ENCODE measurements at places on chromosomes 7 and 10.

DNA sequence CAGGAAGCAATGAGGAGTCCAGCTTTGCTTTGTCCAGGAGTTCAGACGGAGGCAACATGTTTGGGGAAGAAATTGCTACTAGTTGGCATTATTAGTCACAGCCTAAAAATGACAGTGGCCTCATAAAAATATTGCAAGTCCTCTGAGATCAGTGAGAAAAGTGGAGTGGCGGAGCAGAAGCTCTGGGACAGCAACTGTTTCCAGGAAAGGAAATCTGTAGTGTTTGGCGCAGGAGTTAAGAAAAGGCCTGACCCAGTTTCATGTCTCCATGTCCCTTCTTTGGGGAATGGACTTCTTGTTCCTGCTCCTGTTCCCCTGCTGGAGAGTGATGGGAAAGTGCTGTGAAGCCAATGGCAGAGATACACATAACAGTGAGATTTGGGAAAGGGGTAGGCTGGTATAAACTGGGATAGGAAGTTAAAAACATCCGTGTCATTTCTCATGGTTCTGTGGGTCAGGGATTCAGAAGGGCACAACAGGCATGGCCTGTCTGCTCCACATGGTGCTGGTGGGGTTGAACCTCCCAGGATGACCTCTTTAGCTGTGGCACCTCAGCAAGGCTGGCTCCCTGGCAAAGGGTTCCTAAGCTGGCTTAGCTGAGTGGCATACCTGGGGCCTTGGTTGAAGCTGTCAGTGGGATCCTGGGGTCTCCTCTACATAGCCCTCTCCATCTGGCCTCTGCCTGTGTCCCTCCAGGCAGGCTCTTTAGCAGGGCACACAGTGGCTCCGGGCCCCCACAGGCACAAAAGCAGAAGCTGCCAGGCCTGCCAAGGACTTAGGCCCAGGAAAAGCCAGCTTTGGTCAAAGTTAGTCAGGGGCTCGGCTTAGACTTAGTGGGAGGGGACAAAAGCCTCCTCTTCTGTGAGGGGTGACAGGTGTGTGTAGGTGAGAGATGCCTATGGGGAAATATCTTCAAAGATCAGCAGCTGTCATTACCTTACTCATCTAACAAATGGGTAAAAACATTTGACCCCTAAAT lies 77.7 kb downstream of the WDFY4 start:
- no peak for DNase-seq

DNA sequence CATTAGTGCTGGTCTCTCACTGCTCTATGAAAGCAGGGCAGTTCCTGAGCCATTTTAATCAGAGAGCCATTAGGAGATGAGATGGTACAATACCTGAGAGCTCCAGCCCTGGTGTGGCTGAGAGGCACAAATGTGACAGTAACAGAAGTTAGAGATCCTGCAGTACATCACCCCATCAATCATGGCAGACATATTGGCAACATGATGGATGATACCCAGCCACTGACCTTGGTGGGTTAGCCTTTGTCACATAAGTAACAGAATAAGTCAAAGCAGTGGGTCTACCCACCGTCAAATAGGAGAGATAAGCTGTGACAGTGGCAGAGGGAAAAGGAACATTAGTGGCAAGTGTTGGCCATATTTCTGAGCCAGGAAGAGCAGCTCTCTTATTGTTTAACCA lies 53.3 kb upstream of the NXPH1 start:
- DNase-seq: no peak

GRCh38 chr10:63798599-63799498 lies 277.6 kb downstream of the REEP3 start:
- DNase-seq: no peak

GRCh38 chr7:151195616-151196450 lies 8.8 kb upstream of the ASB10 start:
- no peak for DNase-seq

DNA sequence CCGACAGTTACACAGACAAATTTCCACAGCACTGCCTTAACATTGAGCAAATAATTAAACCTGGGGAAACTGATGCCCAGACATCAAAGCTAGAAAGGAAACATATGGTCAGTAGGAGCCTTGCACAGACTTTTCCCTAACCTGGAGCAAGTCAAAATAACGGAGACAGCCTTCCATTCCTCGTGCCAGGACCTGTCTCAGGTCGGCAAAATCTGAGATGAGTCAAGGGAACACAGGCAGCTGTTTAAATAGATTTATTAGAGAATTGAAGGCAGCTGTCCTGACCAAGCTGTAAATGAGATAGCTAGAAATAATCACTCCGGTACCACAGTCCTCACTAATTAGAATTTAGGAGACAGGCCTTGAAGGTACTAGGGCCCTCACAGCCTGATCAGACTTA lies 81.2 kb downstream of the RAMP3 start:
- DNase-seq: no peak

- DNase-seq: no peak
Measured at GRCh38 chr7:88665892-88666514, 93.5 kb upstream of the ZNF804B start.

DNA sequence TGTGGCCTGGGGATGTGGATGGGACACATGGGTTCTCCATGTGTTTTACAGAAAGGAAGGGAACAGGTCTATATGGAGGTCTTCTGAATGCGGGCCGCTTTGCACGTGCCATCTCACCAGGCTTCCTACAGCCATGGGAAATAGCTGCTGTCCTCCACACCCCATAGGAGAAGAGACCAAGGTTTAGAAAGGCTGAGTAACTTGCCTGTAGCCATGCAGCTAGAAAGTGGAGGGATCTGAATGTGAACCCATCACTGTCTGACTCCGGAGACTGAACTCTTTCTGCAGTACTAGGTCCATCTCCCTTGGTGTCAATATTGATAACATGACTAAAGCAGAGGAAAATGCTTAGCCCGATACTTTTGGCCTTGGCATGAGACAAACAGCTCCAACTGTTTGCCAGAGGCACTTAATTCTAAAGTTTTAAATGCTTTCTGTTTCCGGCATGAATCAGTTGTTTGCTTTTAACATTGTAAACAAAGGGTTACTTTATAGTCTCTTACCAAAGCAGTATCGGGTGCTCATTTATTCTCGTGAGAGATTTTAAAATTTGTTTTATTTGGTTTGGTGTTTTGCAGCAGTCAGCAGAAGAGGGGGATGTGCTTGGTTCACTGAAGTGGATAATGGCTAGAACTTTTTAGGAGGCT lies 64.8 kb upstream of the LOXL4 start:
- DNase-seq: no peak

- DNase-seq: no peak
Measured at GRCh38 chr7:68376131-68376661, 1222.1 kb upstream of the AUTS2 start.

DNA sequence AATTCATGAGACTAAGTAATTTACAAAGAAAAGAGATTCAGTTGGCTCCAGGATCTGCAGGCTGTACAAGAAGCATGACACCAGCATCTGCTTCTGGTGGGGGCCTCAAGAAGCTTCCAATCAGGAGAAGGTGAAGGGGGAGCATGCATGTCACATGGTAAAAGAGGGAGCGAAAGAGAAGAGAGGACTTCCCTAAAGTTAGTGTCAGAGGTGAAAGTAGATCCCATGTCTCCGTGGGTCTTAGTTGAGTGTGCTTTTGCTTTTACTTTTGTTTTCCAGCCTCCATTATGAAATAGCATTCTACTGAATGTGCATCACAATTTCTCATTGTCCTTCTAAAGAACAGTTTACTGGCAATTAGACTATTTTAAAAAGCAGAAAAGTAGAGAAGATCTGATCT lies 213.6 kb upstream of the FZD1 start:
- no peak for DNase-seq

GRCh38 chr10:114058297-114058696 lies 14.6 kb downstream of the ADRB1 start:
- DNase-seq: no peak

- DNase-seq: no peak
Measured at GRCh38 chr10:63703113-63703670, 182.0 kb downstream of the REEP3 start.

DNA sequence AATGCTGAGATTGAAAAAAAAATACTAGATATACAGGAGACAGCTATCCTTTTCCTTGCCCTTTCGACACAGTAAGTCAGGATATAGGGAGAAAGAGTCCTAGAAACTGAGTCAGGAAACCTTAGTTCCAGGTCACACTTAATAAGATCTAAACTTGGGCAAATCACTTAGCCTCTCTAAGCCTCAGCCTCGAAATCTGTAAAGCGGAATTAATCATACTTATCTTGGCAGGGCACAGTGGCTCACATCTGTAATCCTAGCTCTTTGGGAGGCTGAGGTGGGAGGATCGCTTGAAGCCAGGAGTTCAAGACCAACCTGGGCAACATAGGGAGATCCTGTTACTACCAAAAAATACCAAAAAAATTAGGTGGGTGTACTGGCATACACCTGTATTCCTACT lies 4.6 kb downstream of the GARIN1A start:
- no peak for DNase-seq

GRCh38 chr10:120917521-120918250 lies 66.5 kb downstream of the WDR11 start:
- DNase-seq: no peak

GRCh38 chr10:100065084-100065660 lies 16.5 kb downstream of the CPN1 start:
- DNase-seq: no peak

- no peak for DNase-seq
Measured at GRCh38 chr7:706721-707120, 19.8 kb upstream of the DNAAF5 start.

GRCh38 chr10:646118-646524 lies 43.3 kb downstream of the DIP2C start:
- no peak for DNase-seq

DNA sequence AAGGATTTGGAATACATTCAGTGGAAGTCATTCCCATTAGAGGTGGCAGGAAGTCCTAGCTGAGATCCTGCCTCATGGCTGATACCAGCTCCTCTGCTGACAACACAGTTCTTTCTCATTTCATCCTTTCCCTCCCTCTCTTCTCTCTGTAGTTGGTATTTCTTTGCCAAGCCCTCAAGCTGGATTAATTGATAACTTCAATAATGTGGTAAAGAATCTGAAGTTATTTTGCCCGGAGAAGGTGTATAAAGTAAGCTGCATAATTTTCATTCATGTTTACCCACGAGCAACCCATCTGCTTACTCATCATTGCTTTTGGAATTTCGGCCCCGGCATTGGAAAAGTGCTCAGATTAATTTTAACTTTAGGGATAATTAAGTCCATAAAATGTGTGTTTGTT lies 85.2 kb upstream of the PLPP4 start:
- DNase-seq: no peak

DNA sequence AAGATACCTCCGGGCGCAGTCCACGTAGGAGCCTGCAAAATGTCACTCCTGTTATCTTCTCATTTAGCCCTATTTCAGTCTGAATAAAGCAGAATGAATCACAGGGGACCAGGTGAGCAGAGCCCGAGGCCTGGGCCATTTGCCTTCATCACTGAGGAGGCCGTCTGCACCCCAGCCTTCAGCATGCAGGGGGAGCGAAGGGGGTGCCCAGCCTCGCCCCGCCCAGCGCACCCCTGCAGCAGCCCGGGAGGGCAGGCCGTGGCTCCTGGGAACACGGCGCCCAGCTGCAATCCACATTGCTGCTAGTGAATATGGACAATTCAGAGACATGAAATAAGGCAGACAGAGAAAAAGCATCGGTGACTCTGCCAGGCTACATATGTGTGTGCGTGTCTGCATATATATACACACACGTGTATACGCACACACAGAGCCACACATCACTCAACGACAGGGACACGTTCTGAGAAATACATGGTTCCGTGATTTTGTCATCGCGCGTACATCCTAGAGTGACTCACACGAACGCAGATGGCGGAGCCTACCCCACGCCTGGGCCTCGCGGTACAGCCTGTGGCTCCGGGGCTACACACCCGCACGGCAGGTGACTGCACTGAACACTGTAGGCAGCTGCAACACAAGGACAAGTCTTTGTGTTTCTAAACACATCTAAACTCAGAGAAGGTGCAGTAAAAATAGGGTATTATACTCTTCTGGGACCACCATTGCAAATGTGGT lies 15.2 kb upstream of the ELFN1 start:
- no peak for DNase-seq

DNA sequence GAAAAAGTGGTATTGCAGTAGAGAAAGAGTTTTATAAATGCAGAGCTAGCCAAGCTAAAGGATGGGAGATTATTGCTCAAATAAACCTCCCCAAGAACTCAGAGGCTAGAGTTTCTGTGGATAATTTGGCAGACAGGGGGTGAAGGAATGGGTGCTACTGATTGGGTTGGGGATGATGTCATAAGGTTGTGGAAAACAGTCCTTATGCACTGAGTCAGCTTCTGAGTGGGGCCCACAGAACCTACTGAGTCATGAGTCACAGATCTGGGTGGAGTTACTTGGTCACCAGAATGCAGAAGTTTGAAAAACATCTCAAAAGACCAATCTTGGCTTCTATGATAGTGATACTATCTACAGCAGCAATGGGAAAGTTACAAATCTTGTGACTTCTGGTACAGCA lies 1146.7 kb downstream of the TYW1 start:
- no peak for DNase-seq

DNA sequence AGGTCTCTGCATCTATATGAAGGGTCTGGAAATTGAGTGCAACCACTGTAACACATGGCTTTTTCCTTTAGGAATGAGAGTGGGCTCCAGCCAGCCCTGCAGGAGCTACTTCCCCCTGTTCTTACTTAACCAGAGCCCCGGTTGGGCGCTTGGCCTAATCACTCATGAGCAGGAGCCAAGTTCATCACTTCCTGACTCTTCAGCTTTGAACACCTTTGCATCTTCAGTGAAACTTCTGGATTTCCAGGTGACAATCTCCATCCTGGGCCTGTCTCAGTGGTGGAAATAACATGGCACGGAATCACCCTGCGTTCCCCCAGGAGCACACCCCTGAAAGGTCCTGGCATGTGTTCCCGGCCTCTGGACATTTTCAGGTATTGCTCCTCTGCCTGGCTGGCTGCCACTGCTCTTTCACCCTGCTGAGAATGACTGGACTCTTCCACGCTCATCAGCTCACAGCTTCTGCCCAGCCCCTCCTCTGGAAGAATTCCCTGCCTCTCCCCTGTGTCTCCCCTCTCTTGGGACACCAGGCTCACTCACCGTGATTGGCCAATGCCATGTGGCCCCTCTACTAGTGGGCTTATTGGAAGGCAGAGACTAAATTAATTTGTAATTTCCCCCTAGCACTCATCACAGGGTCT lies 229.1 kb upstream of the GRB10 start:
- no peak for DNase-seq

DNA sequence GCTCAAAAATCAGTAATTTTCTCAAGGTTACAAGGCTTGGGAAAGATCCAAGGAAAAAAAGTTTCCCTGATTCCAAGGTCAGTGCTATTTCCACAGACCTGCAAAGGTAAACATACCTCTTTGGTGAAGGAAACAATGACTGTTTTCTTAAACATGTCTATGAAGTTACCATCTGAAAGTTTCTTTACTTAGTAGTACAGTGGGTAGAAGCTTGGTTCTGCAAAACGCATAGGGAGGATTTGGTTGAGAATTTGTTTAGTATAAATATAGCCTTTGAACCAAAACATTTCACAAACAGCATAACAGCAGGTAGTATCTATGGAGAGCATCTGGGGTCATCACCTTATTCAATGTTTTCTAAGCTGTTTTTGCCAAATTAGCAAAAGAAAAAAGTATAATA lies 169.6 kb downstream of the CCSER2 start:
- DNase-seq: no peak

DNA sequence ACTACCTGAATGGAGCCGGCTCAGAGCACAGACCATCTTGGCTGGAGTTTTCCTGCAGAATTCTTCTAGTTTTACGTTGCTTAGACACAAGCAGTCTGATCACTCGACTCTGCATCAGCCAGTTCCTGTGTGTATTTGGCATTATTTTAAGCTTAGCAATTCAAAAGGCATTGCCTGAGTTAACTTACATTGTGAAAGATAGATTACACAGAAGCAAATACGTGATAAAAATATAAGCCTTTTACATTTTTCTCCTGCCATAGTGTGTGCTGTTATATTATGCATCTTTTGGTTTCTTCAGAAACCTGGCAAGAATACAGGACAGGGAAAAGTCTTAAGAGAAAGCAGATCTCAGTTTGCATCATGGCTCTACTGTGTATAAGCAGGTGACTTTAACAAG lies 98.1 kb downstream of the LRRC4 start:
- no peak for DNase-seq
